ENCODE measurements at places on chromosomes 5 and 9. TPM values are rescaled to one million over a fixed set of nuclear protein-coding genes. Genes with fewer than 3 reads are reported as not detected.

Gene TAS2R1
- total RNA-seq, result not detected

Gene C5orf22
- total RNA-seq, result 26.9 TPM

Gene AIF1L
- 1.2 TPM for total RNA-seq

DNA sequence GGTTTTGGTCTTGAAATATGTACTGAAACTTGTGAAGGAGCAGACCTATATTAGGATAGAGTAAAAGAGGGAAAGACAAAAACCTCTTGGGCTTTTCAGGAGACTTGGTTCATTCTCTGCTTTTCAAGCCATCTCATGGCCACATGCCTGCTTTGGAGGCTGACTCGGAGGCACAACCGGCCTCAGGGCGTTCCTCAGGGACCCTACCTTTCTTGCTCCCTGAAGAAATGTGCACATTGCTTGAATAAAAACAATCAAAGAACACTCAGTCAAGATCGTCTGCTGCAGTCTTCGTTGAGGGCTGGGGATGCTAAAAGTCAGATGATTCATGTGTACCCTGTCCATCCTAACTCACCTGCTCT is 994 bp downstream of the IRGM start:
- H3K36me3 ChIP-seq, result no peaks in the 10 kb centered on the region
- no peaks in the 10 kb centered on the region for H3K27me3 ChIP-seq
- DNase-seq, result no peak
- no peak overlapping the region for H3K27ac ChIP-seq
- H3K4me1 ChIP-seq, result no peaks in the 10 kb centered on the region

- no peaks in the 10 kb centered on the region for H3K36me3 ChIP-seq
- H3K27ac ChIP-seq, result no peak overlapping the region
- no peak for DNase-seq
- H3K4me3 ChIP-seq, result no peak overlapping the region
- no peaks in the 10 kb centered on the region for H3K27me3 ChIP-seq
These were observed 45.5 kb upstream of the KIF2A start for GRCh38 chr5:62260513-62260912.

- H3K27me3 ChIP-seq, result no peaks in the 10 kb centered on the region
- H3K36me3 ChIP-seq, result no peaks in the 10 kb centered on the region
- H3K4me3 ChIP-seq, result no peak overlapping the region
- no peak for DNase-seq
These were observed 25.0 kb upstream of the ERMP1 start for GRCh38 chr9:5857928-5858327.

DNA sequence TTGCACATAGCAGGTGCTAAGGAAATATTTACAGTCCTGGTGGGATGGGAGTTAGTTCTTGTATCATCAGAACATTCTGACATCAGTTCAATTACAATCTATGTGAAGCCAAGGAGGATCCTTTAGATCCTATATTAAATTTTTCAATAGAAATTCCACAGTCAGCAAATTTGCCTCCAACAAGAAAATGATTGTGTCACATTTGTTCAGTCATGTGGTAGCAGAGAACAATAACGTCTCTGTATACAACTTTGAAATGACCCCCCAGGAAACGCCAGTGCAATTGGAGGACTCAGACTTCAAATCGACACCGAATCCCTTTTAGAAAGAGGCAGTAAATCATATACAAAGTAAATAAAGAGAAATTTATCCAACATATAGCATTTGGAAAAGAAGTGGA is 392.1 kb downstream of the DTWD2 start:
- DNase-seq, result no peak
- H3K27me3 ChIP-seq, result no peaks in the 10 kb centered on the region
- no peaks in the 10 kb centered on the region for H3K36me3 ChIP-seq

GRCh38 chr5:170404398-170404797 is 15.2 kb upstream of the KCNMB1 start:
- no peak overlapping the region for H3K27ac ChIP-seq
- H3K36me3 ChIP-seq, result no peaks in the 10 kb centered on the region
- H3K4me3 ChIP-seq, result no peak overlapping the region
- H3K27me3 ChIP-seq, result no peaks in the 10 kb centered on the region
- no peaks in the 10 kb centered on the region for H3K4me1 ChIP-seq
- DNase-seq, result no peak

GRCh38 chr5:14266171-14266570 is 123.0 kb downstream of the TRIO start:
- H3K4me3 ChIP-seq, result no peak overlapping the region
- no peak for DNase-seq
- H3K36me3 ChIP-seq, result no peaks in the 10 kb centered on the region
- no peaks in the 10 kb centered on the region for H3K27me3 ChIP-seq
- peaks cover 56% of the 10 kb centered on the region for H3K4me1 ChIP-seq
- H3K27ac ChIP-seq, result no peak overlapping the region

DNA sequence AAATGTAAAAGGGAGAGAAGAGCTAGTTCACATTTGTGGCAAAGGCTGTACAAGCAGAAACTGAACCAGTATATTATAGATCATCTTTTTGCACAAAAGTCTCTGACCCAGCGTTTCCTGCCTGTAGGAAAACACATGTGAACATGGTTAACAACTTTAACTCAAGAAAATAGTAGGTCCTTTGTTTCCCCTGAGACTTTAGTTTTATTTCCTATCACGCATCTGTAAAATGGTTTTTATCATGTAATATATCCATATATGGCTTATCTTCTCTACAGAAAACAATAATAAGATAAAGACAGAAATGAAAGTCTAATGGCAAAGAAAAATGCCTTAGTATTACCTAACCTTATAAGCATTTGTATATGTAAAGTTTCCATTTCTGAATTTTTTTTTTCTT is 2.7 kb downstream of the KIF3A start:
- peaks cover 6% of the 10 kb centered on the region for H3K27me3 ChIP-seq
- H3K27ac ChIP-seq, result no peak overlapping the region
- no peak overlapping the region for H3K4me3 ChIP-seq

DNA sequence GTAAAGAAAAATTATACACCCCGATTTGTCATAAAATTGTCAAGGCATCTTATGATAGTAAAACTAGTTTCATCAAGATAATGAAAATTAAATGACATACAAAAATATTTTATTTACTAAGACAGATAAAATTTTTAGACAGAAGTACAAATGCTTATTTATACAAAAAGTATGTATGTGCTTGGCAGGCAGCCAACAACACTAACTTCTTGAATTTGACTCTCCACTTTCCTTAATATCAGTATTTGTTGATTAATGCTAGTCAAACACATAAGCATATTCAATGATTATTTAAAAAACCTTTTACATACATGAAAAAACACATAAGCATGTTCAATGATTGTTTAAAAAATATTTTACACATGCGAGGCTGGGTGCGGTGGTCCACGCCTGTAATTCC is 1079.9 kb upstream of the CDH6 start:
- H3K36me3 ChIP-seq, result no peaks in the 10 kb centered on the region
- H3K4me3 ChIP-seq, result no peak overlapping the region
- H3K27ac ChIP-seq, result no peak overlapping the region
- DNase-seq, result no peak
- H3K27me3 ChIP-seq, result no peaks in the 10 kb centered on the region

DNA sequence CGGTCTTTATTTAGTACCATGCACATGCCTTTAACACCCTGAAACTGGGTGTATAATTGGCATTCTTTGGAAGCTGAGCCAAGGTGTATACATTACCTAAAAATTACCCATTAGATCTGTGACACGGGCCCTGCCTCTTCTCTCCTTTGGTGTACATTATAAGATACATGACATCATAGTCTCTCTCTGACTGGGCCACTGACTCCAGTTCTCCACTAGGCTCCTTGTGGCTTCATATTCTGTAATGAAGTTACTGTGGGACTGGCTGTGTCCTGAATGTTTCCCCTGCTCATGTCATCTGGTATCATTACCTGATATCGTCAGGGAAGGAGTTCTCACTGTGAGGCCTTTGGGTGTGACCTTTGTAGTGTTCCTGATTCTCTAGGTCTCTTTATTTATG is 65.5 kb downstream of the NREP start:
- no peak overlapping the region for H3K27ac ChIP-seq
- H3K4me3 ChIP-seq, result no peak overlapping the region
- H3K36me3 ChIP-seq, result no peaks in the 10 kb centered on the region

DNA sequence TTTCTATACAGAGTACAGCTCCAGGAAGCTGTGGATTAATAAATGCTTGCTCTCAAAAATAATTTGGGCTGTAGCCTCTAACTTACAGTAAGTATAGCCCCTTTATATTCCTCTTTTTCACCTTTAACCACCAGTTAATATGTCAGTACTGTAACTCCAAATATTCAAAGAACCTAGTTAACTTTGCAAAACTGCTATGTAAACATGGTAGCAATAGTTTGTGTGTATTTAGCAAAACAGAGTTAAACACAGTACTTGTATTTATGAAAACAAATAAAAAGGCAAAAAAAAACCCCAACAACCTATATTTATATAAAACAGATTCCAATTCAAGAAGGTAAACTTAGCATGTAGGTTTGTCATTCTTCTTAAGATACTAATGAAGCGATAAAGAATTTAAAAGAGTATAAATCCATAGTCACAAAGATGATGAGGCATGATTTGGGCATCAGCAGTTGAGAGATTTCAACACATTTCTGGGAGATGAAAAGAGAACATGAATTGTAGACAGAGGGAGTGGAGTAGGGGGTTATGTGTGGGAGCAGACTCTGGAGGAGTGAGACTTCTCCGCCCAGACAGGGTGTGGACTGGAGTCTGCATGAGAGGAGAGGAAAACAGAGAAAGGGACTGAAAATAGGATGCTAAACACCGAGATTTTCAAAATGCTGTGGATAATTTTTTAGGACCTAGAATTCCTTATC is 47.0 kb upstream of the F2RL1 start:
- no peak overlapping the region for H3K4me3 ChIP-seq
- no peak for DNase-seq
- H3K27ac ChIP-seq, result no peak overlapping the region
